ENCODE measurements at places on chromosomes 5 and 9. TPM values are rescaled to one million over a fixed set of nuclear protein-coding genes. Genes with fewer than 3 reads are reported as not detected.
A peak's percentile ranks its signal among the peaks of the same experiment; 100 is the strongest.

- H3K4me1 ChIP-seq: no peaks in the 10 kb centered on the region
- H3K27ac ChIP-seq: no peak overlapping the region
- no peak overlapping the region for H3K4me3 ChIP-seq
- H3K36me3 ChIP-seq: no peaks in the 10 kb centered on the region
- DNase-seq: no peak
Measured at GRCh38 chr9:34412336-34412735, 35.6 kb upstream of the MYORG start.

- H3K4me1 ChIP-seq: no peaks in the 10 kb centered on the region
- no peaks in the 10 kb centered on the region for H3K36me3 ChIP-seq
- H3K27ac ChIP-seq: no peak overlapping the region
- no peak for DNase-seq
- no peak overlapping the region for H3K4me3 ChIP-seq
Measured at GRCh38 chr5:170342153-170342725, 44.7 kb upstream of the LCP2 start.

- H3K4me3 ChIP-seq: peak overlapping the region; percentile 78
- no peaks in the 10 kb centered on the region for H3K27me3 ChIP-seq
- peak overlapping the region; percentile 91 for H3K27ac ChIP-seq
- peaks cover 10% of the 10 kb centered on the region for H3K4me1 ChIP-seq
- H3K36me3 ChIP-seq: peaks cover 21% of the 10 kb centered on the region
Measured at GRCh38 chr9:128882677-128883603, 1.0 kb downstream of the LRRC8A start.

DNA sequence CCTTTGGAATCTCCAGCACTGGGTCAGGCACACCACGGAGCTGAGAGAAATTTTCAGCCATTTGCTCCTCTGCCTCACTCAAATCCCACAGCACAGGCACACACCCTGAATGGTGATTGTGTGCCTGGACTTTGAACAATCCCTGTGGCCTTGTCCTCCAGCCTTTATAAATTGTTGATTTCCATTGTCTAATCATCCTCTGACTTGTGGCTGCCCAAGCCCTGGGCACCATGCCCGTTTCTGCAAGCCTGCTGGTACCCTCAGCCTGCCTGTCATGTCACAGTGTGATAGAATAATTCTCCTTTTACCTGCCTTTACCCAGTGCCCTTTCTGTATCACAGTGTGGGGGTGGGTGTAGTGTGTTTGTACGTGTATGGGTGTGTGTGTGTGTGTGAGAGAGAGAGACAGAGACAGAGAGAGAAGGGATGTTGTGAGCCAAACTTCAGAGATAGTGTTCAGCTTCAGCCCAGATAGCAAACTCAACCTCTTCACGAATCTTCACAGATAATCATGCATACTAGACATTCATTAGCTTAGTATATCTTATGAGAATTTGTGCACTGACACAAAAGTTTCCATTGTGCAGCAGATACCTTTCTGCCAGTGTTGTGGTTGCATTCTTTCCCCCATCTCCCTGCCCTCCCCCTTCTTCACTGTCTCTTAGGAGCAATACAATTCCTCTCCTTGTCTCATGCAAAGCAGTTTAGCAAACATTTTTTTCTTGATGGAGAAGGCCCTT lies 27.8 kb upstream of the SLC44A1 start:
- no peak for DNase-seq
- no peak overlapping the region for H3K4me3 ChIP-seq
- H3K4me1 ChIP-seq: peaks cover 4% of the 10 kb centered on the region
- no peaks in the 10 kb centered on the region for H3K36me3 ChIP-seq
- H3K27me3 ChIP-seq: no peaks in the 10 kb centered on the region
- no peak overlapping the region for H3K27ac ChIP-seq

GRCh38 chr5:98840946-98841345 lies 67.5 kb downstream of the RGMB start:
- H3K4me3 ChIP-seq: no peak overlapping the region
- H3K27me3 ChIP-seq: no peaks in the 10 kb centered on the region
- no peak for DNase-seq
- no peaks in the 10 kb centered on the region for H3K36me3 ChIP-seq

Gene IFNA13
- not detected for total RNA-seq

Gene ANKRD18B
- total RNA-seq: 13.4 TPM

Gene FOXD4L5
- under 0.01 TPM for total RNA-seq
